ENCODE measurements at places on chromosomes 11 and 22.

- DNase-seq: peak; percentile 46
Observed at GRCh38 chr22:33919391-33920196, 682 bp downstream of the LARGE1 start.

GRCh38 chr22:48245196-48245485 lies 1482.7 kb downstream of the TBC1D22A start:
- DNase-seq: no peak

DNA sequence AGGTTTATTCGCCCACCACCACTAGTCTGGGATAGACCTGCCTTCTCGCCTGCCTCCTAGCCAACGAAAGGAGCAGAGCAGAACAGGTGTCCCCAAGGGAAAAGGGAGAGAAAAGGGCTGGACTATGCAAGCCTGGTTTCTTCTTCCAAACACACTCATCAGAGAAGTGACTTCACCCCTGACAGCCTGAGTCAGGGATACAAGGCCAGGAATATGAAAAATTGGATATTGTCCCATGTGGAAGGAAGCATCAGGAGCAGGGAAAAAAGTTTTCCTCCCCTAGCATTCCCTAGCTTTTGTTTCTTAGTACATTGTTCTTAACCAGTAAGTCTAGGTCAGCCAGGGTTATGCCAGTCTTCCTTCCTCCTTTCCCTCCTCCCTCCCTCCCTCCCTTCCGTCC lies 56.9 kb upstream of the TNRC6B start:
- DNase-seq: no peak

GRCh38 chr11:134406264-134407185 lies 5.5 kb downstream of the B3GAT1 start:
- DNase-seq: no peak

GRCh38 chr11:33881651-33882503 lies 10.0 kb downstream of the LMO2 start:
- no peak for DNase-seq

DNA sequence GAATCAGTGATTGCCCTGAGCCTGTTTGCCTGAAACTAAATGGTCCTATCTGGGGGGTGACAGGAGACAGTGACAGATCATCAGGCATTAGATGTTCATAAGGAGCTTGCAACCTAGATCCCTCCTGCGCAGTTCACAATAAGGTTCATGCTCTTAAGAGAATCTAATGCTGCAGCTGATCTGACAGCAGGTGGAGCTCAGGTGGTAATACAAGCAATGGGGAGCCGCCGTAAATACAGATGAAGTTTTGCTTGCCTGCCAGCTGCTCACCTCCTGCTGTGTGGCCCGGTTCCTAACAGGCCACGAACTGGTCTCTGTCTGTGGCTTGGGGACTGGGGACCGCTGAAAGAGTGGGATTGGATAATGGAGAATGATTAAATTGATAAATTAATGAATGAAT lies 14.0 kb downstream of the NOX4 start:
- no peak for DNase-seq

DNA sequence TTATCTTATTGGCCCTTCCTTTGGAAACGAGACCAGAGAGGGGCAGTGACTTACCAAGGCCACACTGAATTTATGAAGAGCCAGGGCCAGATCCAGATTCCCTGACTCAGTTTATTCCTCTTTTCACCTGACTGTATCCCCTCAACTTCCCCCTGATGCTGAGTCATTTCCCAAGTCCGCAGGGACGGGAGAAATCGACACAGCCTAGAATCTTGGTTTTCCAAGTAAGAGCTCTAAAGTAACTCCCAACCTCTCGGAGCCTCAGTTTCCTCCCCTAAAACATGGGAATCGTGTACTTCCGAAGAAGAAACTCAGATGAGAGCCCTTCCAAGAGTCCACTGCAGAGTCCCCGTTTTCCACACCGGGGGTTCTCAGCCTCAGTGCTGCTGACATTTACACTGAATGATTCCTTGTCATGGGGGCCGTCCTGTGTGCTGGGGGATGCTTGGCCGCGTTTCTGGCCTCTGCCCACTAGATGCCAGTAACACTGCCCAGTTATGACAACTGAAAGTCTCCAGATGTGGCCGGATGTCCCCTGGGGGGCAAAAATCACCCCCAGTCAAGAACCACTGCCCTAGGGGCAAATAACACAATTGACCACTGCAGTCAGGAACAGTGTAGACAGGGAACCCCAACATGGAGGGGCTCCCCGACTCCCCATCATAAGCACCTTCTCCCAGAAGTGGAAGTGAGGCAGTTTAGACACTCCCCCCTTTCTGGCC lies 11.2 kb downstream of the MPST start:
- no peak for DNase-seq

GRCh38 chr11:28529046-28529445 lies 420.9 kb downstream of the METTL15 start:
- DNase-seq: peak; percentile 89

DNA sequence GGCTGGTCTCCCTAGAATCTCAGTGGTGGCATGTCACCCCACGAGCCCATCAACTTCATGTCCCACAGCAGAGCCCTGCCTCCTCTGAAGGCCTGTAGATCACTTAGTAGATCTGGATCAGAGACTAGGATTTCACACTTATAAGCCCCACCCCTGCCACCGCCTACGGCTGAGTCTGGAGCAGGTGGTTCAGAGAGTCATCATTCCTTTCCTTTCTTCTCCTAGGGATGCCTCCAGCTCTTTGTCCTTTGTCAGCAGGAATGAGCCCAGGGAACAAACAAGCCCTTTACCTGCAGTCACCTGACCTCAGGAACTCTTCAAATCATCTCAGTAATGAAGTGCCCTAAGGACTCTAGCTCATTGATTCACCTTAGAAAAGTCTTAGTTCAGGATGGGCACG lies 37.8 kb downstream of the SCGB1A1 start:
- no peak for DNase-seq

DNA sequence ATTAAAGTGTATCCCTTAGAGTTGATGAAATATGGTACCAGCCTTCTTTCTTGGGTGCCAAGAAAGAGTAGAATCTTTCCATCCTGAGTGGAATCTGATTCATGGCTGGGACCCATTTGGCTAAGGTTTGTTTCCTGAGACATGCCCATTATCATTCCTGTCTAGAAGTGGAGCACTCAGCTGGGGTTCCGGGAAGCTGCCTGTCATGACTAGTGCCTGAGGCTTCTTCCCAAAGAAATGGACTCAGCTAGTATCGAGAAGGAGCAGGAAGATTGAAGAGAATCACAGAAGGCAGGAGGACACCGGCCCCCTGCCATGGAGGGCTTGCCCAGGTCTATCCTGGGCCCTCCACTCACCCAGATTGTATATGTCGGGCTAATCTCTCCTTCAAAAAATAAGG lies 57.6 kb downstream of the KREMEN1 start:
- no peak for DNase-seq

GRCh38 chr22:45029501-45029900 lies 19.7 kb upstream of the PHF21B start:
- no peak for DNase-seq

Data from fibroblast of skin of scalp (primary cell).